ENCODE measurements at places on chromosomes 3 and 15. TPM values are rescaled to one million over a fixed set of nuclear protein-coding genes. Genes with fewer than 3 reads are reported as not detected.
A peak's percentile ranks its signal among the peaks of the same experiment; 100 is the strongest.

SYNPR gene
- polyA plus RNA-seq, result 0.10 TPM

SLC38A3 gene
- polyA plus RNA-seq, result 8.9 TPM

FBXL22 gene
- polyA plus RNA-seq, result 2.4 TPM

CFAP20DC gene
- polyA plus RNA-seq, result 6.1 TPM

ISLR2 gene
- 8.8 TPM for polyA plus RNA-seq

- DNase-seq, result peak; percentile 83
These were observed 501.5 kb downstream of the ROBO2 start for GRCh38 chr3:77541203-77541922.

- no peak for DNase-seq
These were observed 12.8 kb upstream of the UTS2B start for GRCh38 chr3:191343115-191343514.

DNA sequence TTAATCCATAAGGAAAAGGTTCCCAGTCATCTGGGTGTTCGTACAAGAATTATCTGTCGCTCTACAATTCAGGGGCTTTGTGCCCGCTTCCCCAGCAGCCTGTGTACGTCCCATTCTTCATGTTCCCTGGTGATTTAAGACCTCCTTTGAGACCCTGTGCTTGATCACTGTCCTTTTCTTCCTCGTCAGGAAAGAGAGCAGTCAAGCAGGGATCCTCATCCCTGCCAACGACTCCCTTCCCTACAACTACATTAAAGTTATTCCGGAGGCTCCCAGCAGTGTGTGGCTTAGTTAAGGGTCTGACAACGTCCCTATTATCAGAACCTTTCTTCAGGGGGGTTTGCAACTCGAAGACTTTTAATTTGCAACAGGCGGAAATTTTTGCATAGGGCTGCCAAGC is 175.7 kb downstream of the FOXP1 start:
- DNase-seq, result no peak

DNA sequence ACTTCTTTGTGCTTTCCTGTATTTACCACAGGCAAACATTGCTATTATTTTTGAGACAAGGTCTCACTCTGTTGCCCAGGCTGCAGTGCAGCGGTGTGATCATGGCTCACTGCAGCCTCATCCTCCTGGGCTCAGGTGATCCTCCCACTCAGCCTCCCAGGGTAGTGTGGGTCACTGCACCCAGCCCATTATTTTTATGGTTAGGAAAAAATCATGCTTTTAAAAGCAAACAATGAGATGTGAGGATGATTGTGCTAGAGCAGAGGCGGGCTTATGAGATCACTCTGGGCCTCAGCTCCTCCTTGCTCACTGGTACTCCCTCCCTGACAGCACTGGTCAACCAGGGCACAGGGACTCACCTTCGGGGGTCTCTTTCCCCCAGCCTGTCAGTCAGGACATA is 2.2 kb downstream of the MAN2C1 start:
- DNase-seq, result no peak

- DNase-seq, result no peak
These were observed 128.7 kb upstream of the TLE3 start for GRCh38 chr15:70226337-70226980.

DNA sequence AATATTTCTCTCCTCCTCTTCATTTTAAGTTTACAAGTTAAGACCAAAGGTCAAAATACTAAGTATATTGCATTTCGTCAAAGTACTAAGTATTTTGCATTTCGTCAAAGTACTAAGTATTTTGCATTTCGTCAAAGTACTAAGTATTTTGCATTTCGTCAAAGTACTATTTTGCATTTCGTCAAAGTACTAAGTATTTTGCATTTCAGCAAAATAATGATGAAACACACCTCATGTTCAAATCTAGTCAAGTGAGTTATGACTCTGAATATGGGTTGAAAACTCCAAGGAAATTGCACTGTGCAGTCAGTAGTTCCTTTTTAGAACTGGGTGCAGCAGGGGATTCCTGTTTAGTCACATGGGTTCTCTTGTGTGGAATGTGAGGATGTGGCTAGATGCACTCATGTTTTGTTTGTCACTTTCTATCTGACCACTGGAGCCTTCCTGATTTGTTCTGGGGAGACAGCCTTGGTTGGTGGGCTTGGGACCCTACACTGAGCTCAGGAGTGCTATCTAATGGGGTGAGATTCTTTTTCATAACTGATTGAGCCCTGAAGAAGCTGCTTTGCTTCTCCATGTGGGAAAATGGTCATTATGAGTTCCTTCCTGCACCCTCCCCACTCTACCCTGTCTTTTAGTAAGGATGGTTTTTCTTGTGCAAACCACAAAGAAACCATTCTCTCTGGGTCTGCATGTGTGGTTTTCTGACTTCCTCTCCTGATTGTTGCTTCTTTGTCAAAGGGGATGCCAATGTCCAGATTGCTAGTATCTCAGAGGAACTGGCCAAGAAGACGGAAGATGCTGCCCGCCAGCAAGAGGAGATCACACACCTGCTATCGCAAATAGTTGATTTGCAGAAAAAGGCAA is 73.4 kb downstream of the CCK start:
- DNase-seq, result no peak

- DNase-seq, result no peak
These were observed 13.9 kb downstream of the SEC61A1 start for GRCh38 chr3:128066114-128066513.

DNA sequence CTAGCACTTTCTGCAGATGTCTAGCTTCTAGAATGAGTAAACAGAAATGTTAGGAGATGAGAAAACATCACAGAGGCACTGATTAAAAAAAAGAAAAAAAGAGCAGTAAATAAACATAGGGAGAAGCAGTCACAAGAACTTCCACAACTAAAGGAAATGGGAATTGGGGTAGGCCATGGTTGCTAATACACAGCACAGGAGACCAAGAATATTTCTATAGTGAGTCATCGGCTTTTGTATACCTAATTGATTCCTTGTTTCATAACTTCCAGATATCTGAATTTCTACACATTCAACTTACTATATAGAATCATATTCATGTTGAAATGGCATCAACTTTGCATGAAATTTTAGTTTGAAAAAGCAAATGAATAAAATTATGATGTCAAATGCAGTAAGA is 47.3 kb upstream of the TCF12 start:
- no peak for DNase-seq

- peak; percentile 35 for DNase-seq
These were observed 317.8 kb upstream of the AGTR1 start for GRCh38 chr3:148379763-148380382.

DNA sequence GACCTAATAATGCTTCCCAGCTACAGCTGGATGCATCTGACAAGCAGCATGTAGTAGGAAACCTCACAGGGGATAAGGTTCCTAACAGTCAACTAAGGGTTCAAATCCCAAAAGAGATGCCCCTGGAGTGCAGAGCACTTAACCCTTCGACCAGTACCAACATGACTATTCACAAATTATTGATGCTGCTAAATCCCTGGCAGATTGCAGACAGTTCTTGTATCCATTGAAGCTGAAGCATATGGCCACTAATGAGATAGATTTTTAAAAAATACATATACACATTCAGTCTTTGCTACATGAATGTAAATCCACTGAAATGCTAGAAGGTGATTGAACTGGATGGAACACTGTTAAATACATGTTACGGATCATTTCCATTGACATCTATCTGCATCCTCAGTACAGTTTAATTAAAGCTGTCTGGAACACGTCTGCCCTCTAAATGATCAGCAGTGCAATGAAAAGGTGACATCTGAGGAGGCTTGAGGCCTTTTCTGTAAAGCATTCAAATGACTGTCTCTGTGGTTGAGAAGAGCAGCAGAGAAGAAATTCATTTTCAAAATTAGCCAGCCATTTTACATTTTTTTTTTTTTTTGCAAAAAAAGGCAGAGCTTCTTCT is 19.5 kb upstream of the NANOGP8 start:
- DNase-seq, result no peak

- DNase-seq, result no peak
These were observed 13.6 kb downstream of the C3orf20 start for GRCh38 chr3:14688525-14688924.

Measured in right lung (tissue), 10 donors.